ENCODE measurements at places on chromosomes 3 and 15.

DNA sequence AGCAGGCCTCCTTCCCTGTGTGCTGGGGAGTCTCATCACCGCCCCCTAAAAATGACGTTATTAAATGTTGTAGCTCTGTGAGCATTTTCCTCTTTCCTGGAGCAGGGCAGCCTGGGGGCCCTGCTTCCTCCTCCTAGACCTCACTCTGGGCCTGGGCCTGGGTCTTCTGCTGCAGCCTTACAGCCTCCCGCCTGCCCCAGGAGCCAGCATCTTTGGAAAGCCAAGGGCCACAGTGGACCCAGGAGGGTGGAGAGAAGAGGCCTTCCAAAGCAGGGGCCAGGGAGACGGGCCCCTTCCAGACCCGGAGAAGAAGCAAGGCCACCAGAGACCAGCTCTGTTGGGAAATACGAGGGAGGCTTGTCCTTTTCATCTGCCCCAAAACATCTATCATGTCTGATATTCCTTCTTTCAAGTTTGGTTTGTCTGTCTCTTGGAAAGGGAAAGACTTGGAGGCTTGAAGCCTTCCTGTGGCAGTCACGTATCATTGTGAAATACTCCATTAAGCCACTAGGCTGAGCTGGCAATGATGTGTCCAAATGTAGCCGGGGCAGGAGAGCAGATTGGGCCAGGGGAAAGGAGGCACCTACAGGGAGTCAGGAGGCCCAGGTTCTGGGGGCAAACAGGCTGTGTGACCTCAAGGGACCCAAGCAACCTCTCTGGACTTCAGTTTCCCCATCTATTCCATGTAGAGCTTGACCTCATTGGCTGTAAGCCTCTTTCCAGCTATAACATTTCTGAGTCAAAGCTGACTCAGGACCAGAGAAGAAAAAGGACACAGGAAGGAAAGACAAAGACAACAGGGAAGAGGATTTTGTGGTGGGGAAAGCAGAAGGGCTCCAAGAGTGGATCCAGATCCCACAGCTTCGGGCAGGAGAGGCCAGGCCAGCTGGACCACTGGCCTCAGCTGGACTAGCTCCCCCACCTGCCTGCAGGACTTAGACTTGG, 31.1 kb downstream of the CYP11A1 start:
- DNase-seq = no peak

DNA sequence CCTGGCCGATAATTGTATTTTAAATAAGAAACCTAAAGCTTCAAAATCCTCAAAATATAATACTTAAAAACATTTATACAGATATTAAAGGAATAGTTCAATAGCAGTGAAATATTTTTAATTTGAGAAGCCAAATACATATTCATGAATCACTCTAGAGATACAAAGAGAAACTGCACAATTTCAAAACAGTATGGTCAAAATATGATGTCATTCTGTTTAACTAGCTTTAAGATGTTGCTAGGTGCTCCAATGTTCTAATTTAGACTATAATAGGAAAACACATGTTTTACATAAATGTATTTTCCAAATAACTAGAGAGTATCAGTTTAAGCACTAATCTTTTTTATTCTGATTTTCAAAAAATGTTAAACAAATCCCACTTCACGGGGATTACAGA, 10.3 kb upstream of the NRROS start:
- no peak for DNase-seq

DNA sequence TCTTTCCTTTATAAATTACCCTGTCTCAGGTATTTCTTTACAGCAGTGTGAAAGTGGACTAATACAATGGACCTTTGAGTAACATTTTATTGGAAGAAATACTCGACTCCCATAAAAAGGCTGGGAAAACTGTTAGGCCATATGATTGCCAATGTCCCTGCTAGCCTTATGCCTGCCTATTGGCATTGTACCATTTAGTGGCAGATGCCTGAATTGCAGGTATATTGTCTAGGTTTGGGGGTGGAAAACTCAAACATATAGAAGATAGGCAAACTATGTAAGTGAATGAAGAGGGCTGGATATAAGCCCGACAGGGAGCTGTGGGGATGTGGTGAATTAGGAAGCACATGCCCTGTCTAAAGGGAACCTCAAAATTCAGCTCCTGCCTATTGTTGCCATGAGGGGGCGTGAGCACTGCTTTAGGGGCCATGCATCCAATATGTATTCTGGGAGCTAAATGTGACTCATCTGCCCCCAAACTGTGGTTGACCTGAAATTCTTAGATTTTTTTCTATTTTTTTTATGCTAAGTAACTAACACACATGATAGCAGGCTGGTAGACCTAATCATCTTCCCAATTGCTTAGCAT, 65.2 kb upstream of the TRA2B start:
- DNase-seq = no peak

GRCh38 chr15:68310178-68310803, 32.7 kb downstream of the FEM1B start:
- DNase-seq = no peak

- DNase-seq = no peak
Measured at GRCh38 chr15:48388016-48388851, 57.0 kb downstream of the DUT start.

- no peak for DNase-seq
Measured at GRCh38 chr3:48039487-48040190, 23.4 kb upstream of the MAP4 start.

DNA sequence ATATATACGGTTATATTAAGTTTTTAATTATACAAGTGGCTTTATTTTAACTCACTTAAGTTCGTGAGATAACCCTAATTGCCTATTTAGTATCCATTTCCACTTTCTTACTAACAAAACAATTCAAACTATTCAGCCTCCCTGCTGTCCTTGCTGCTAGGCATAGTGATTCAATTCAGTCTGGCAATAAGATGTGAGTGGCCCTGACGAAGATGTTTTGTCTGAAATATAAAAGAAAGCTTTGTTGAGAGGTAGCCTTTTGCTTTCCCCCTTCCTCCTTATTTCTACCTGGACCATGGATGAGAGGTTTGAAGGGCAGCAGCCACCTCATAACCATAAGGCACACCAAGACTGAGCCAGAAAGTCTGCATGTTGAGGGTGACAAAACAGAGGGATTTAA, 89.3 kb upstream of the TRIM42 start:
- no peak for DNase-seq

- no peak for DNase-seq
Measured at GRCh38 chr15:39999538-40000200, 39.3 kb downstream of the SRP14 start.

GRCh38 chr3:101825904-101826445, 23.3 kb upstream of the NFKBIZ start:
- no peak for DNase-seq

- no peak for DNase-seq
Measured at GRCh38 chr3:63753567-63753966, 65.5 kb upstream of the C3orf49 start.

GRCh38 chr3:151156618-151157216, 46.3 kb downstream of the GPR171 start:
- DNase-seq = no peak

GRCh38 chr3:67647390-67647878, 7.0 kb downstream of the SUCLG2 start:
- no peak for DNase-seq

- DNase-seq = no peak
Measured at GRCh38 chr3:107679921-107680320, 157.2 kb downstream of the BBX start.

GRCh38 chr3:42663581-42664437, 10.3 kb downstream of the ZBTB47 start:
- DNase-seq = no peak

GRCh38 chr3:161212171-161212771, 8.8 kb upstream of the NMD3 start:
- DNase-seq = no peak

GRCh38 chr3:116563351-116563750, 118.1 kb upstream of the LSAMP start:
- DNase-seq = no peak

- no peak for DNase-seq
Measured at GRCh38 chr3:171809611-171809860, 747 bp downstream of the PLD1 start.

DNA sequence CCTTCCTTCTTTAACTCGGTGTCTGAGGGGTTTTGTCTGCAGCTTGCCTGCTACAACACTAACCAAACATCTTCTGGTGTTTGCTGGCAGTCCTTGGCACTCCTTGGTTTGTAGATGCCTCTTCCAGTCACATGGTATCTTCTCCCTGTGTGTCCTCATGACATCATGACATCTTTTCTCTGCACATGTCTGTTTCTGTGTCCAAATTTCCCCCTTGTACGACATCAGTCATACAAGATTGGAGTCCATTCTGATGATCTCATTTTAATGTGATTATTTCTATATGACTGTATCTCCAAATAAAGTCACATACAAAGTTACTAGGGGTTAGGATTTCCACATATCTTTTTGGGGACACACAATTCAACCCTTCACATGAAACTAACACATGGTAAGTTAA, 152.3 kb upstream of the LRRN1 start:
- DNase-seq = no peak

DNA sequence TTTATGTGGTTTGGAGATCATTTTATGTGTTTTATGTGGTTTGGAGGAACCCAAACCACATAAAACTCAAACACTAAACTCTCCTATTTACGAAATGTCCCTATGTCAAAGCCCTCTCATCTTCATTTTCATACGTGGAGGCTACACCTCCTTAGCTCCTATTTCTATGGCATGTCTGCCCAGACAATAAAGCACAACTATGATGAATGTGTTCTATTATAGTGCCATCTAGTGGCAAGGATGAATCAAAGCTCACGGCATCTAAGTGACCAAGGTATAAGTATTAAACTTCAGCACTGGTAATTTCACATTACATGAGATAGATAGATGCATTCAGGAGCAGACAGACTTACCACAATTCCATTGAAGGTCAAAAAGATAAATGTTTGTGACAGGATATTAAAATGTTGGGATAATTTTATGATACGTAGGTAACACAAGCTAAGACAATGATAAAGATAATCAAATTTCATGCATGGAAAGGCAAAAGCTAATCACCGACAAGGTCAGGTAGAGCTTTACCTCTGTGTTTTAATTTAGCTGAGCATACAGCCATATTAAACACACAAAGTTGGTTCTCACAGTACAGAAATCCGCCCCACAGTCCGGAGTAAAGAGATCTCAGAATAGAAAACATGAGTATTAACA, 130.6 kb upstream of the FHIT start:
- DNase-seq = no peak

- DNase-seq = no peak
Measured at GRCh38 chr3:106018929-106019550, 150.2 kb upstream of the CBLB start.

- DNase-seq = no peak
Measured at GRCh38 chr3:27366062-27366591, 3.1 kb downstream of the NEK10 start.

DNA sequence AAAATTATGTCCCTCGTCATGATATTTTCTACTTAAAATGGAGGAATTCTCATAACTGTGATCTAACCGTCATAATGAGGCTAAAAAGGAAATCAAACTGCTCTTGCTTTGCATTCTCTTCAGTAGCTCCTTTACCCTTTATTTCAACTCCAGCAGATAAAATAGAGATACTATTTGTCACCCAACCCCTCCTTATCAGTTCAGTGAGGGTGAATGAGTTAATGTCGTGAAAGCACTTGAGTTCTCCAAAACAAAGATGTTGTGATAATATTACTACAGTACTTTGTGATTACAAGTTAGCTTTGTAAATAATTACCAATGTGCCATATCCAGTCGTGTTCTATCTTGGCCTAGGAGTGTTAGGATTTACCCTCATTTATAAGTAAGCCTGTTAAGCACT, 63.4 kb upstream of the ANKRD28 start:
- no peak for DNase-seq

- no peak for DNase-seq
Measured at GRCh38 chr3:71786551-71786950, 1.6 kb upstream of the PROK2 start.

DNA sequence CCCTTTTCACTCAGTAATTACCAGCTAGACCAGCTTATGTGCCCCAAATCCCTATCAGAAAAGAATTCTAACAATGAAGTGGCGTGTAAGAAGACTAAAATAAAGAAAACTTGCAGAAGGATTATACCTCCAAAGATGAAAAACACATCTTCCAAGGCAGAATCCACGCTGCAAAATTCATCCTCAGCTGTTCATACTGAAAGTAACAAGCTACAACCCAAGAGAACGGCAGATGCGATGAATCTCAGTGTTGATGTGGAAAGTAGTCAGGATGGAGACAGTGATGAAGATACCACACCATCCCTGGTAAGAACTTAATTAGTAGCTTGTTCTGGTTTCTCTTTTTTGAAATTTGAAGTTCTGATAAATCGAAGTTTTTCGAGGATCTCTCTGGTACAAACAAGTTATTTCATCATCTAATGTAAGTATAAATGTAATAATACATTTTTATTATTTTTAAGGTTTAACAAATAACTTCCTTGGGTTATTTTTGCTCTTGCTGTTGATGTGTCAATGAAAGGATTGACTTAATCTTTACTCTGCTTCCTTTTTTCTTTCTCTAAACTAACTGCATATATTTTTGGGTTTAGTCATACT, 1.4 kb downstream of the WDR76 start:
- no peak for DNase-seq

GRCh38 chr3:153210660-153211059, 48.6 kb downstream of the RAP2B start:
- DNase-seq = no peak

GRCh38 chr3:46361408-46362283, 7.7 kb downstream of the CCR2 start:
- no peak for DNase-seq

DNA sequence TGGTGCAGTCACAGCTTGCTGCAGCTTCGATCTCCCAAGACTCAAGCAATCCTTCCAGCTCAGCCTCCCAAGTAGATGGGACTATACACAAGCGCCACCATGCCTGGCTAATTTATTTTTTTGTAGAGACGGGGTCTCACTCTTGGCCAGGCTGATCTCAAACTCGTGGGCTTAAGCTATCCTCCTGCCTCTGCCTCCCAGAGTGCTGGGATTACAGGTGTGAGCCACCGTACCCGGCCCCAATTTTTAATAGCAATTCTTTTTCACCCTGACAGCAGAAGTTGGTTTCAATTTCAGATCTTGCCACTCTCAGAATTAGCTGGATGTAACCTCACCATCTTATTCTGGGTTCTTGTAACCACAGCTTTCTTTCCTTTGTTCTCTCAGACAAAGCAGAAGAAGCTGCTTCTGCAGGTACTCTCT, 64.8 kb downstream of the TRIM71 start:
- no peak for DNase-seq

DNA sequence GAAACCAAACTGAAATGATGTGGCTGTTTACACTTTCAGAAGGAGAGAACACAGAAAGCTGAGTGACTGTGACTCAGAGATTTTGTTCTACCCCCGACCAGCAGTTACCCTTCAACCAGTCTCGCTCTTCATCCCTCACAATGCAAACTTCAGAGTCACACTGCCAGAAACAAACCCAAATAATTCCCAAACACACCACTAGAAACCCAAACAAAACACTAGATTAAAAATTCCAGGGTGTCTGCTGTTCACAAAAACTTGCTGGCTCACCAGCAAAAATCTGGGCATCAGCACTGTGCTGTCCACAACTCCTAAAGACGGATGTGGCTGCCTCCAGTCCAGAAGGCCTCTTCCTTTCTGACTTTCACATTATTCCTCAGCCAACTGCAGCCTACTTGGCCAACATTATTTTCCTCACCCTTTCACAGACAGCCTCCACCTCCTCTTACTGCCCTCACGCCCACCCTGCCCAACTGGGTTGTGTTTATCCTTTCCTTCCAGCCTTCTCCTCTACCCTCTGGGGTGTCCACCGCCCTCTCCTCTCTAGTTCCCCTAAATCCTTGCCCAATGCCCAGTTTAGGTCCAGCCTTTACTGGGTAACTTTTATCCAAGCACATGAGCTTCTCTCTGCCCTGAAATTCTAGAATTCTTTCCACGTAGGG, 71.4 kb downstream of the MECOM start:
- no peak for DNase-seq
